Fibroblast of the aortic adventitia (primary cell): ENCODE measurements at places on chromosomes 13 and 19.

DNA sequence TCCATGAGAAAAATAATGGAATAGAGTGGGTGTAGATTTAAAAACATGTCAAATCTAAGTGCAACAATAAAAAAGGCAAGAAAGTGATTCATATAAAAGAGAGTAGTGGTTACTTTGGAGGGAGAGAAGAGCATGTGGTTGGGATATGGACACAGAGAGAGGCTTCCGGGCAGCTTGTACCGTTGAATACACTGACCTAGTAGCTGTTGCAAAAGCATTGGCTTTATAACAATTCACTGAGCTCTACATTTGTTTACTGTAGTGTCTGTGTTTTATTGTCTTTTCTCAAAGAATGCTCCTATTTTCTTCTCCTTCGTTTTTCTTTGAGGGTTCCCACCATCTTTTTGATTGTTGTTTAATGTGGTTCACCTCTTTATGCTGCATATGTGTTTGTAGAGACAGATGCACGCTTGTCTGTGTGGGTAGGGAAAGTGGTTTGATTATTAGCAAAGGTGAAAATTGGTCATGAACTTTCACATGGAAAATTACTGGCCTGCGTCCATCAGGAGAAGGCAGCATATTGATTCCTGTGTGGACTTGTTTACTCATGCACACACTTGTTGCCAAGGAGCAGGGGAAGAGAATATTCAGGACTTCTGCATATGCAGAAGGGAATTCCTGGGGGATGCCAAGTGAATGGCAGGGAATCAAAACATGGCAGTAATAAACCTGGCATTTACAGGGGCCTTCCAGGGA lies 29.9 kb upstream of the IRS2 start:
- no peak for DNase-seq

- DNase-seq = no peak
These were observed 1.8 kb downstream of the FXYD1 start for GRCh38 chr19:35140207-35140961.

- DNase-seq = no peak
These were observed 721 bp downstream of the TNFSF11 start for GRCh38 chr13:42574435-42575311.

GRCh38 chr19:8510589-8511115 lies 3.3 kb downstream of the ZNF414 start:
- DNase-seq = no peak

GRCh38 chr13:48500652-48501197 lies 32.2 kb downstream of the RCBTB2 start:
- DNase-seq = peak; percentile 80
